Nucleus accumbens (tissue), 56 donors: ENCODE measurements at places on chromosomes 13 and 19.

GRCh38 chr13:97367016-97367822, 66.8 kb upstream of the RAP2A start:
- DNase-seq: no peak

GRCh38 chr13:27978301-27978968, 9.3 kb upstream of the CDX2 start:
- no peak for DNase-seq

DNA sequence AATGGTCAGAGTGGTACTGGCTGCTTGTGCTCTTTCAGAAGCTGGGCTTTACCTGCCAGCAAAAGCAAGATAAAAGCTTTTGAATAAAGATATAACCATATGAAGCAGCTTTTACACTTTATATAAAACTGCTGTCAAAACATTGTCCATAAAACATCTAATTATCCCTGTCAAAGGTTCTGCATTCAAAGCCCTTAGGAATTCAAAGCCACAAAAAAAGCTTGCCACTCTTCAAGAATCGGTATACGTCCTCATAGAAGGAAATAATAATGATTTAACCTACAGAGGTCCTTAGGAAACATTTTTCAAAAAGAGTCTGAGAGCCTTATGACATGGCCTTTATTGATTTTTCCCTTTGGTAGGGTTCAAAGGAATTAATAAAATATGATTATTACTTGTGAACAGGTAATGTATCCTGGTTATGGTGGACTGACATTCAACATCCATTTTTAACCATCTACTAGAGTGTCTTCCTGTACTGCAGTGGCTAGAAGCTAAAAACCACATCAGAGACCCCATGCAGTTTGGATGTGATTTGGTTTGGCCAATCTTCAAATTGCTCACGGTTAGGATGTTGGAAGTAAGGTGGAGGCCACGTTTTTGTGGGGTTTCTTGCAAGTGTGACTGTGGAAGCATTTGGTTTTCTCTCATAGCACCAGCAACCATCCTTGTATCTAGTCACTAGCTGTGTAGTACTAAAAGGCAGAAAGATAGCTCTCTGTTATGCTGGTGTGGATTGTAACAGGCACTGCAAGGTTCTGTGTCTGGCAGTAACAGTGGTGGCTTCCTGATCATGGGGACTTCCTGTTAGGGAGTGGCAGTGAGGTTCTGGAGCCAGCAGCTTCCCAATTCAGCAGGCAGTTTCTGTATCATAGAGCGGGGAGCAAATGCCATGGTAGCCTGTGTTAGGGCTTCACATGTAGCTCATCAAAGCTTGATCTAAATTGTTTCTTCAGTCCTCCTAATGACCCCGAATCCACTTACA, 441.5 kb downstream of the DIAPH3 start:
- DNase-seq: no peak

DNA sequence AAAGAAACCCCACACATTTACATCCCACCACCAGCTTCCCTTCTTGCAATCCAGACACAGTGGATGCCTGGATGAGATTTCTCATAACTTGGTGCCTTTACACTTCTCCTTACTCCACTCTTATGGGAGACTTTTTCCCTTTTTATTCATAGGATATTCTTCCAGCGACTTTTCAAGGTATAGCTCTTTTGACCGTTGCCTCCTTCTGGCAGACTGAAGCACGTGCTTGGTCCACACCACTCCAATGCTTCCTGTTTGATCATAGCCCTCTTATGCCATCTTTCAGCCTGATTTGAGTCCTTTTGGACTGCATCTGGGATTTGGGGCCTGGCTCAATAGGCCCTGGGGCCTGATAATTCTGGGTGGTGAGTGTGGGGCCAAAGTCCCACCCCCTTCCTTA, 87.7 kb downstream of the ERCC5 start:
- DNase-seq: no peak

DNA sequence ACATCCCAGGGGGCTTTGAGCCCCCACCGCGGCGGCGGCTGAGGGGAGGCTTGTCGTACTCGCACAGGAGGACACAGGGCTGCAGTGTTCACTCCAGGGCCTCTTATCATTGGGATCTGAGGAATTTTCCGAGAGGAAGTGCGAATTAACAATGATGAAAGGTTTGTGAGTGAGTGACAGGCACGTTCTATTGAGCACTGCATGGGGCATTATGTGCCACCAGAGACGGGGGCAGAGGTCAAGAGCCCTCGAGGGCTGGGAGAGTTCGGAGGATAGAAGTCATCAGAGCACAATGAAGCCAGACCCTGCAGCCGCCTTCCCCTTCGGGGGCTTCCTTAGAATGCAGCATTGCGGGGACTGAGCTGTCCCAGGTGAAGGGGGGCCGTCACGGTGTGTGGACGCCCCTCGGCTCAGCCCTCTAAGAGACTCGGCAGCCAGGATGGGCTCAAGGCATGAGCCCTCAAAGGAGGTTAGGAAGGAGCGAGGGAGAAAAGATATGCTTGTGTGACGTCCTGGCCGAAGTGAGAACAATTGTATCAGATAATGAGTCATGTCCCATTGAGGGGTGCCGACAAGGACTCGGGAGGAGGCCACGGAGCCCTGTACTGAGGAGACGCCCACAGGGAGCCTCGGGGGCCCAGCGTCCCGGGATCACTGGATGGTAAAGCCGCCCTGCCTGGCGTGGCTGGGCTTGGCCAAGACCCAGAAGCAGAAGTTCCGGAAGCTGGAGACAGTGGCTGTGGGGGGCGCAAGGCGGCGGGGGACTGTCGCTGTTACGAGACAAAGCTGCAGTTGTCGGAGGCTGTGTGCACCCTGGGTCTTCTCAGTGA, 53.9 kb downstream of the MCF2L start:
- DNase-seq: no peak

DNA sequence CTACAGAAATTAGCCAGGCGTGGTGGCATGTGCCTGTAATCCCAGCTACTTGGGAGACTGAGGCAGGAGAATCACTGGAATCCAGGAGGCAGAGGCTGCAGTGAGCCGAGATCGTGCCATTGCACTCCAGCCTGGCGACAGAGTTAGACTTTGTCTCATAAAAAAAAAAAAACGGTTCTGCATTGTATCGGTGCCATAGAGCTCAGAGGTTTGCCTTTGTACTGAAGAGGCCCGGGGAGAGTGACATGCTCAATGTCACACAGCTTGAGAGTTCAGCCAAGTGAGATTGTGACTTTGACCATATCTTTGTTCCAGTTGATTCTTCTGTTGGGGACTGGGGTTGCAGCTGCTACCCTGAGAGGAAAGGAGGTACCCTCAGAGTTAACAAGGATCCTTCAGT, 4.3 kb downstream of the HAUS8 start:
- DNase-seq: no peak

- DNase-seq: no peak
Measured at GRCh38 chr13:36813225-36813624, 5.8 kb upstream of the RFXAP start.

DNA sequence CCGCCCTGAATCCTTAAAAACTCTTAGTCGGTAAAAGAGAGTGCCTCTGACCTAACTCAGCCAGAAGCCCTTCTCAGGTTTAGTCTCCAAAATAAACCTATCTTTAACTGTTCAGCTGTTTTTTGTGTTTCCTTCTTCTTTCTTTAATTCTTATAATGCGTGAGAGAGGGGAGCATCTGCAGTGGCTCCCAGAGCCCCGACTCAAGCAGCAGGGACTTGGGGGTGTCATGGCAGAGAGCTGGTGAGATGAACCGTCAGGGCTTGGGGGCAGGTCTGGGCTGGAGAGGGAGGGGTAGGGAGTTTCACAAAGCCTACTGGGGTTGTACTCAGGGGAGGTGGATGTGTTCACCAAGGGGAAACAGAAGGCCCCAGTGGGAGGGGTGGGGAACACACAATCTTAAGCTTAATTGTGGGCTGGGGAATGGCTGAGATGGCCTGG, 16.8 kb upstream of the SIGLEC6 start:
- no peak for DNase-seq

- no peak for DNase-seq
Measured at GRCh38 chr19:56099638-56100539, 21.2 kb downstream of the ZNF787 start.

GRCh38 chr19:41997121-41997850, 3.3 kb upstream of the ATP1A3 start:
- DNase-seq: no peak

GRCh38 chr13:95704510-95704909, 27.6 kb downstream of the DNAJC3 start:
- DNase-seq: no peak

DNA sequence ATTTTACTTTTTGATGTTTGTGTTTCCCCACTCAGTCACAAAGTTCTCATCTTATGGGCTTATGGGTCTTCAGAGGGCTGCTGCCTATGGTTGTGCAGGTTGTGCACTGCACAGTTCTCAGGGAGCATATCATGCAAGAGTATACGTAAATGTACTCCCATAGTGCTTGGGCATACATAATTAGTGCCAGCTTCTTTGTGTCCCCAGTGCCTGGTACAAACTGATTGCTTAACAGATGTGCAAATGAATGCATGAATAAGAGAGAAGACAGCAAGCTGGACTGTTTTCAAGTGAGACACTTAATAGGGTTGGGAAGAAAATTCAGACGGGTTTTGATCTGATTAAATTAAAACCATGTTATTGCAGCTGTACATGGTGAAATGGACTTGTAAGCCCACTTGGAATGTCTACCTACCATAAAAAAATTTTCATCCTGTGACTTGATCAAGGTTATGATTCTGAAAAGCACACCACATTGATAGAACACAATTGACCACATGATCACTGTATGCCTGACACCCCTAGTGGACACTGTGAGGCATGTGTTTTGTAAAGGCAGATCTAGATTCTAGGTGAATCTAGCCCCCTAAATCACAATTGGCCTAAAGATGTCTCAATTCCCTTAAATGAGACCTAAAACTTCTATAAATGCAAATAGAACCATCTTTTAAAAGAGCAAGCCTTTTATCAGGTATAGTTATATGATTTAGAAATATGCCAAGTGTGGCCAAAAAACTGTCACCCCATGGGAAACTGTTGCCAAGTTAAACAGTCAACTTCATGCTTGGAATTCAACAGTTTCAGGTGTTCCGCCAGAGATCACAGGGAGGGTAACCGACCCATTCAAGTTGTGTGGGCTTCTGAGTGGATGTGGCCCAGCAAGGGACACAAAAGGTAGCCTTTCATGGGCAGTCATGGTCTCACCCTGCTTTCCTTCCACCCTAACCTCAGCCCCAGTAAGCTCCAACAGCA, 27.9 kb downstream of the FAM124A start:
- DNase-seq: no peak

DNA sequence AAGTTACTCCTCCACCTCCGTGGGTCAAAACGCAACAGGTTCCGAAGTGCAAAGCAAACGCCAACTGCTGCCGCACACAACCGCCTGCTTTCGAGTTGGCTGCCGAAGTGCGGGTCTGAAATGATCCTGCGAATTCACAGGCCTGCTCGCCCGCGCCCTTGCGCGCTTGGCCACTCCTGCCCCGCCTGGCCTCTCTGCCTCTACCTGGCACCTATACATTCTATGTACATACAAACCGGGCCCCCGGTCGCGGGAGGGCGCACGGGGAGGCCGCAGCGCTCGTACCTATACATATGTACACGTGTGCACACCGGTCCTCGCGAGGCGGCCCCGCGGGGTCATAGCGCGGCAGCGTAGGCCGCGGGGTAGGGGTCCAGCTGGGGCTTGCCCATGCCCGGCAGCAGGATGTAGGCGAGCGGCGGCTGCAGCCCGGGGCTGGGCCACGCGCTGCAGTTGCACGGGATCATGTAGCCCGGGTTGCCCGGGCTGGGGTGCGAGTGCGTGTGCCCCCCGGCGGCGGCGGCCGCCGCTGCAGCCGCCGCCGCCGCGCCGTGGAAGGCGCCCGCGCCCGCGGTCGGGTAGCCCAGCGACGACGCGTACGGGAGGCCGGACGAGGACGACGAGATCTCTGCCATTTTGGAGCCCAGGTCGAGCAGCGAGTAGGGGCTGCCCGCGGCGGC, 1.3 kb downstream of the SOX21 start:
- DNase-seq: no peak

DNA sequence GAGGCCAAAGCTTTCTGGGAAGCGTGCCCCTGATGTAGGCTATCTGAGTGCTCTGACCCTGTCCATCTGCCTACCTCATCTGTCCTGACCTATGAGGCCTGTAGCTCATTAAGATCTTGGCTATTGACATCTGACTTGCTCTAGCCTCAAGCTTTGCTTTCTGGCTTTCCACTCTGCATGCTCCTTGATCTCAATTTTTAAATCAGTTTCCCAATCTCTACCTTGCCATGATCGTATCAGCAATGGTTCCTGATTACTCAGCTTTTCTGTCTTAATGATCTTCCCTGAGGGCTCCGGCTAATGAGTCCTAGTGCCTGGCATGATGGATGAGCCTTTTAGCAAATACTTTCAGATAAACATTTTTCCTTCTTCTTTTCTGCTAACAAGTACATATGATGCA, 262.0 kb downstream of the NDFIP2 start:
- no peak for DNase-seq

GRCh38 chr13:28657784-28658538, 969 bp upstream of the POMP start:
- no peak for DNase-seq

DNA sequence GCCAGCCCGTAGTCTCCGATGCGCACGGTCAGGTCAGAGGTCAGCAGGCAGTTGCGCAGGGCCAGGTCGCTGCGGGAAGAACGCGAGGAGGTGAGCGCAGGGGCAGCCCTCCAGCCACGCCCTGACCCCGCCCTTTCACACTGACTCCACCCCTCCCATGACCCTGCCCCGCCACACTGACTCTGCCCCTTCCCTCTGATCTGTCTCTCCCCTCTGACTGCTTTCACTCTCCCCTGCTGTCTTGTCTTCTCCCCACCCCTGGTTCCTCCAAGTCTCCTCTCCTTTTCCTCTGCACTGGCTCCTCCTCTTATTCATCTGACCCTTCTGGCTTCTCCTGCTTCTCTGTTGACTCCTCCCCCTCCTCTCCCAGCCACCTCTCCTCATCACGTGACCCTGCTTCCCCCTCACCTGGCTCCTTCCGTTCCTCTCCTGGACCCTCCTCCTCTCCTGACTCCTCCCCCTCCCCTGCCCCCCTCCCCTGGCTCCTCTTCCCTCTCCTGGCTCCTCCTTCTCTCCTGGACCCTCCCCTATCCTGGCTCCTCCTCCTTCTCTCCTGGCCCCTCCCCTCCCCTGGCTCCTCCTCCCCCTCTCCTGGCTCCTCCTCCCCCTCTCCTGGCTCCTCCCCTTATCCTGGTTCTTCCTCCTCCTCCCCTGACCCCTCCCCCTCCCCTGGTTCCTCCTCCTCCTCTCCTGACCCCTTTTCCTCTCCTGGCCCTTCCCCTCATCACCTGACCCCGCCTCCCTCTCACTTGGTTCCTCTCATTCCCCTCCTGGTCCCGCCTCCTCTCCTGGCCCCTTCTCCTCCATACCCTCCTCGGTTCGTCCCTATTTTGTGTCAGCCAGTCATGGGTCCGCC, 9.9 kb downstream of the LMTK3 start:
- DNase-seq: peak; percentile 28

- DNase-seq: no peak
Measured at GRCh38 chr19:49017041-49017665, at the start of gene LHB. LHB (minus strand) TSS chr19:49017091; CDS start chr19:49017081, 10 bp downstream.

GRCh38 chr13:84946192-84946591, 853.0 kb downstream of the SLITRK6 start:
- DNase-seq: no peak

DNA sequence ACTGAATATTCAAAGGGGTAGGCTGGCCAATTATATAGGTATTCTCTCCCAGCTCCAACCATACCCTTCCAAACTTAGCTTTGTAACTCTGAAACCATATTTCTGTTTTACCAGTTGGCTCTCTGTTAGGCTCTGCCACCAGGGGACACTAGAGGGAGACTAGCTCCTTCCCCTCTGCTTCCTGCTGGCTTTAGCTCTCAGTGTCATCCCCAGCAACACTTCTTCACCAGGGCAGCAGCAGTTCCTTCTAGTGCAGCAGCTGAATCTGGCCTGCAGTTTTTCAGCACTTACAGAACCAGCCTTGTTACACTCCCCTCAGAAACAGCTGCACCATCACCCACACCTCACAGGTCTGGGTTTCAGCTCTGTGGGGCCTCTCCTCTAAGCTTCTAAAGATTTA, 51.0 kb upstream of the DOCK9 start:
- no peak for DNase-seq
